ENCODE measurements at places on chromosomes 11 and 22. TPM values are rescaled to one million over a fixed set of nuclear protein-coding genes. Genes with fewer than 3 reads are reported as not detected.

The FAM83F gene
- total RNA-seq: not detected

The GPR83 gene
- 0.22 TPM for total RNA-seq

The OR6T1 gene
- total RNA-seq: not detected

The KRTAP5-7 gene
- not detected for total RNA-seq

The KCNA4 gene
- total RNA-seq: not detected

The OR51E2 gene
- not detected for total RNA-seq

The SLC22A12 gene
- not detected for total RNA-seq

Data from A549 treated with RU486 at 1 μM for 4 hours (cell line).